ENCODE measurements at places on chromosomes 13 and 19.

DNA sequence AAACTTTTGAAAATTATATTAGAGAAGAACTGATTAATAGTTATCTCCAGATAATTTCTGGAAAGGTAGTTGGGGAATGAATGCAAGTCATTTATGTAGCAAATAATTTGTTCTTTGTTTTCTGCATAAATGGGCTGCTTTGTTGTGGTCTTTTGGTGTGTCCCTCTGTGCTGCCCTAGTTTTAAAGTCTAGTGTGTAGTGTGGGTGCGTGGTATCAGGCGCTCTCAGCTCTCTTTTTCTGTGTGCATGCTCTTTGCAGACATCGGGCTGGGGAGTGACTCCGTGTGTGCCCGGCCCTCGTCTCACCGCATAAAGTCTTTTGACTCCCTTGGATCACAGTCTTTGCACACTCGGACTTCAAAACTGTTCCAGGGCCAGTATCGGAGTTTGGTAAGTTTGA is 94.5 kb downstream of the ARHGEF7 start:
- no peak for DNase-seq

DNA sequence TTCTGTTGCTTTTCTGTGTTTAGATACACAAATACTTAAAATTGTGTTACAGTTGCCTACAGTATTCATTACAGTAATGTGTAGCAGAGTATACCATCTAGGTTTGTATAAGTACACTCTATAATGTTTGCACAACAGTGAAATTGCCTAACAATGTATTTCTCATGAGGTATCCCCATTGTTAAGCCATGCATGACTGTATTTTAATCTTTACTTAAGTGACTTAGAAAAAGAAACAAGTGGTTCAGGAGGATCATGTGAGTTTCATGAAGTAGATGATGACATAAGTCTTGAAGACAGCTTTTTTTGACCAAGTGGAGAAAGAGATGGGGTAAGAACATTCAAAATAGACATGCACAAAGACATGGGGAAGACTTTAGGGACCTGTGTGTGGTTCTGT is 8.4 kb upstream of the KCTD4 start:
- DNase-seq = no peak

GRCh38 chr19:58406818-58407657 is 1.4 kb upstream of the ZNF584 start:
- no peak for DNase-seq

DNA sequence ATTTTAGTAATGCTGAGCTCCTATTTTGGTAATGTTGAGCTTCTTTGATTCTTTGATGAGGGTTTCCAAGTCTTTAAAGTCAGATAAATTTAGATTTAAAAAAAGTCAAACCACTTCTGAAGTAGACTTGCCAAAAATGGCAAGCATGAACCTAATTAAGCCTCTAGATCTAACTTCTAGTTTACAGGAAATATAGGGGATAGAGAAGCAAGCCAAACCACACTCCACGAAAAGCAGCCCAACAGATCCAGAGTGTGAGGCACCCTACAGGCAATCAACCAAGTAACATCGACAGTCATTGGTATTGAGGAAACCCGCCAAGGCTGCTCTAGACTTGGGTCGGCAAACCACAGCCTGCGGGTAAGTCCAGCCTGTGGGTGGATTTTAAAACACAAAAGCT is 3.7 kb downstream of the GGACT start:
- DNase-seq = no peak

GRCh38 chr19:39566064-39566463 is 26.1 kb upstream of the EID2 start:
- DNase-seq = no peak

DNA sequence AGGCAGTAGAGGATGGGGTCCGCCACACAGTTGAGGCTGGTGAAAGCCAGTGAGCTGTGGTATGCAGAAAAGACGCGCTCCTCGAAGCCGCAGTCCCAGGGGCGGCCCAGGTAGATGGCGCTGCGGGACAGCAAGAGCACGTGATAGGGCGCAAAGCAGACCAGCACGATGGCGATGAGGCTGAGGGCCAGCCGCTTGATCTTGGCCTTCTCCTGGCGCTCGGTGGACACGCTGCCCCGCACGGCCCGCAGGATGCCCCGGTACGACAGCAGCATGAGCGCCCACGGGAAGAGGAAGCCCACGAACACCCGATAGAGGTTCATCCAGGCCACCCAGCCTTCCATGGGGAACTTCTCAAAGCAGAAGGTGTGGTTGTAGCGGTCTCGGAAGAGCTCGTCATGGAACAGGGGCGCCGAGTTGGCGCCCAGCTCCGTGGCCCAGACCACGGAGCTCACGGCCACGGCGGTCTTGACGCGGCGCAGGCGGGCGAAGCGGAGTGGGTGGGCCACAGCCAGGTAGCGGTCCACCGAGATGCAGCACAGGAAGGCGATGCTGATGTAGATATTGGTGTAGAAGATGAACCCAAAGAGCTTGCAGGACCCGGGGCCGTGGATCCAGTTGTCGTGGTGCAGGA is 6.5 kb upstream of the OPA3 start:
- DNase-seq = peak; percentile 55

DNA sequence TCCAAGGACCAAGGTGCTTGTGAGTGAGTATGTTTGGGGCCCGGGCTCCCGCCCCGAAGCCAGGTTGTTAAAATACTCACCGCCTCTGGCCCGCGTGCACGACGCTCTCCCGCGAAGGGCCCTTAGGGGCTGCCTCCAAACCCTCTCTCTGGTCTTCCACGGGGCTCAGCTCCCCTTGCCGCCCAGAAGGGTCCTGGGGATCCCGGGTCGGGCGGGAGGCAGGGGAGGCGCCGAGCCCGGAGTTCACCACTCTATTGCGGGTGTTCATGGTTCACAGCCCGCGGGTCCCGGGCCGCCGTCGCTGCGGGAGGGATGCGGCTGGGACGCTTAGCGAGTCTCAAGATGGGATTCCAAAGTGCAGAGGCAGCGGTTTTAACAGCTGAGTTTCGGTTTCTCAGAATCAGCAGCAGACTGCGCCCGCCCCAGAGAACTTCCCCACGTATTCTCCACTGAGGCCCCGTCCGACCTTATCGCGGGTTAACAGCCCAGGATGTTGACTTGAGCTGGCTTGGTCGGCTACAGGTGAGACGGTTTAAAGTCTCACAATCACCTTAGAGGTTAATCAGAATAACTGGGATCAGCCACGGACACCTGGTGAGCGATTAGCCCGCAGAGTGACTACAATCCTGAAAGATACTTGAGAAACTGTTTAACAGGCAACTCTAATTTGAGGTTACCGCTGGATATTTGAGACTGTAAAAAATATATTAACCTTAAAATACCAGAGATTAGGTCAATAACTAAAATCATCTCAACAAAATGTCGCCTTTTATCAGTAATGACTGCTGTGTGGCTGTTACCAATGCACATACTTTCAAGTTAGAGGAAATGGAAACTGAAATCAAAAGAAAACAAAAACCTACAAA is at the start of gene EPSTI1:
Gene EPSTI1, minus strand, starts transcription at position 344 of the 866 bp plus-strand sequence. Its CDS starts 76 bp downstream, at position 268.
- peak; percentile 87 for DNase-seq

- no peak for DNase-seq
These were observed 33.0 kb downstream of the GPX4 start for GRCh38 chr19:1136621-1137317.

GRCh38 chr19:17328517-17329365 is 5.9 kb downstream of the ANO8 start:
- DNase-seq = no peak

- no peak for DNase-seq
These were observed 767 bp upstream of the GPR18 start for GRCh38 chr13:99258946-99259345.

GRCh38 chr19:41706741-41707501 is 1.5 kb upstream of the CEACAM5 start:
- DNase-seq = peak; percentile 4

GRCh38 chr19:47305309-47305751 is 4.3 kb upstream of the C5AR1 start:
- DNase-seq = peak; percentile 95

DNA sequence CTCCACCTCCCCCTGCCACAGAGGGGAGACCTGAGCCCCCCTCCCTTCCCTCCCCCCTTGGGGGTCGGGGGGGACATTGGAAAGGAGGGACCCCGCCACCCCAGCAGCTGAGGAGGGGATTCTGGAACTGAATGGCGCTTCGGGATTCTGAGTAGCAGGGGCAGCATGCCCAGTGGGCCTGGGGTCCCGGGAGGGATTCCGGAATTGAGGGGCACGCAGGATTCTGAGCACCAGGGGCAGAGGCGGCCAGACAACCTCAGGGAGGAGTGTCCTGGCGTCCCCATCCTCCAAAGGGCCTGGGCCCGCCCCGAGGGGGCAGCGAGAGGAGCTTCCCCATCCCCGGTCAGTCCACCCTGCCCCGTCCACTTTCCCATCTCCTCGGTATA is 2.4 kb upstream of the APOE start:
- DNase-seq = no peak

DNA sequence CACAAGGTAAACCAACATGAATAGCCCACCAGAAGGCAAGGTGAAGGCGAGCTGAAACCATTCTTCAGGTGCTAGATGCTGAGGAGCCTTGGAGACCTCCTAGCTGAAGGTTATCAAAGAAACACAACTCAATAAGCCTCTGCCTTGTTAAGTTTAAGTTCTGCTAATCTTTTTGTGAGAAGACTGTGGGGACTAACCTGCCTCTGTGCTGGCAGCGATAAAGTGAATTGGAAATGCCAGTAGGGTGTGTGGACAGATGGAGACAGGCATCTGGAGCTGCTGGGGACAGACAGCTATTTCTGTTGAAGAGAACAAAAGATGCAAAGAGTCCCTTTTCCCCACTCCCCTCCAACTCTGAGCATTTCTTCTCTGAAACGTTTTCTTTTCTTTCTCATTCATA is 33.5 kb upstream of the FLT1 start:
- no peak for DNase-seq

GRCh38 chr19:1621021-1621420 is 15.8 kb upstream of the UQCR11 start:
- no peak for DNase-seq

- no peak for DNase-seq
These were observed 96.3 kb upstream of the GPR183 start for GRCh38 chr13:99403458-99403971.

DNA sequence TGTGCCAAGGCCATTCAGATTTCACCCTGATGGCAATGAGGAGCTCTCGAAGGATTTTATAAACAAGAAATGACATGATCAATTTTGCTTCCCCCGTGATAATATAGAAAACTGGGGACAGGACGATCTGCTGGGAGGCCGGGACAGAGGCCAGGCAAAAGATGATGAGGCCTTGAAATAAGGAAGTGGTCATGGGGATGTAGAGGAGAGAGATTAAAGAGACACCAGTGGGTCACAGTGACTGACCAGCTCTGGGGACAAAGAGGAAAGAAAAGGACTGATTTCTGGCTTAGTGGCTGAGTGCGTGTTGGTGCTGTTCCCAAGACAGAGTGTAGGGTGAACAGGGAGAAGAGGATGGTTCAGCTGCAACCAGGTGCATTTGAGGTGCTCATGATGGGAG is 68.7 kb upstream of the FLT1 start:
- no peak for DNase-seq

- DNase-seq = peak; percentile 13
These were observed 28.0 kb downstream of the PIAS4 start for GRCh38 chr19:4035582-4035981.

DNA sequence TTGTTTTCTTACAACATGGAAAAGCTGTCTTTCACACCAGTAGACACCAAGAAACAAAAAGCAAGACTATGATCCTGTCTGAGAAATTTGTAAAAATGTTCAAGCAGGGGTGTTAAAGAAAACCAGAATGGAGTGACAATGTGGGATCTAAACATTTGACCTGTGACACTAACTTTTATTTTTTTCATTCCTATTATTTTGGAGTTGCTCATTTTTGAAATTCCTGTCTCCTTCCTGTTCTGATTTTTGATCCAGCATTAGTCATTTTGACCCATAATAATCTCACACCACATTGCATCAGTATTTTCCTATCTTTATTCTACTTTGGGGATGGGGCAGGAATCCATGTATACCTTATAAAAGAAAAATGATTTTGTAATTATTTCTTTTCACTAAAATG is 164.2 kb downstream of the DLEU7 start:
- no peak for DNase-seq

DNA sequence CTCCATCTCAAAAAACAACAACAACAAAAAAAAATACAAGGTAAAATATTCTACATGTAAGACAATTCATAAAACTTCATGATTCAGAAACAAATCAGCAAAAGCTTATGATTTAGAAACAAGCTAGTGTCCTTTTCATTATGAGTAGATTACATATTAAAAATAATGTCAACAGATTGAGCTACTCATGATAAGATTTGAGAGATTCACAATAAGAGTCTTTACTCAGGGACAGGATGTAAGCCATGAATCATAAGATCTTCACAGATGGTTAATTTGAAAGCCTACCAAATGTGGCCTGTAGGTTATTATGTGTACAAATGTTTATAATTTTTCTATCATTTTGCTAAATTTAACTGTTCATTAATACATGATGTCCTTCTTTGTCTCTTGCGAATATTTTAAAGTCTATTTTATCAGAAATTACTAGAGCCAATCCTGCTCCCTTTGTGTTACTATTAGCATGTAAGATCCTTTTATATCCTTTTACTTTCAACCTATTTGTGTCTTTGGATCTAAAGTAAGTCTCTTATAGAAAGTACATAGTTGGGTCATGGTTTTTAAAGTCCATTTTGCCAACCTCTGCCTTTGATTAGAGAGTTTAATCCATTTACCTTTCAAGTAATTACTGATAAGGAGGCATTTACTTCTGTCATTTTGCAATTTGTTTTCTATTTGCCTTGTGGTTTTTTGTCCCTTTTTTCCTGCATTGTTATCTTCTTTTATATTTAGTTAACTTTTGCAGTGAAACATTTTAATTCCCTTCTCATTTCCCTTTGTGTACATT is 68.3 kb upstream of the RXFP2 start:
- no peak for DNase-seq

GRCh38 chr13:105735281-105735680 is 800.2 kb downstream of the EFNB2 start:
- DNase-seq = peak; percentile 4

GRCh38 chr13:42574011-42574410 is at the start of gene TNFSF11:
TNFSF11 (plus strand) TSS chr13:42574152; CDS start chr13:42574304, 152 bp downstream.
- DNase-seq = no peak

DNA sequence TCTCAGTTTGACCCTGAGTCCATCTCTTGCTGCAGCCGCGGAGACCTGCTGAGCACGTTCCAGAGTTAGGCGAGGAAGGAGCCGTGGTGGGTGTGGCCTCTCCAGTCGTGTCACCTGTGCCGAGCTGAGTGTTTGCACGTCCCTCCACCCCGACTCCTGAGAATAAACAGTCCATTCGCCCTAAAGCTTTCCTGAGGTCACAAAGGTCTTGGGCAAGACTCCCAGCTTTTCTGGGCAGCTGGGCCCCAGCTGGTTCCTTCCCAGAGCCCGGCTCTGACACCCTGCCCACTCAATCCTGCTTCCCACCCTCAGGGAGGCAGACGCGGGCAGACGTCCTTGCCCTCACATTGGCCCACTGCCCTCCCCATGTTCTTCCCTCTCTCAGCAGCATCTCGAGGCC is 142.2 kb downstream of the KCTD15 start:
- no peak for DNase-seq

- no peak for DNase-seq
These were observed 9.8 kb downstream of the CBY2 start for GRCh38 chr13:45711951-45712350.

All from fibroblast of villous mesenchyme (primary cell).